ENCODE measurements at places on chromosomes 3 and 15.

GRCh38 chr3:5187920-5188418 is 462 bp downstream of the EDEM1 start:
- DNase-seq, result no peak

DNA sequence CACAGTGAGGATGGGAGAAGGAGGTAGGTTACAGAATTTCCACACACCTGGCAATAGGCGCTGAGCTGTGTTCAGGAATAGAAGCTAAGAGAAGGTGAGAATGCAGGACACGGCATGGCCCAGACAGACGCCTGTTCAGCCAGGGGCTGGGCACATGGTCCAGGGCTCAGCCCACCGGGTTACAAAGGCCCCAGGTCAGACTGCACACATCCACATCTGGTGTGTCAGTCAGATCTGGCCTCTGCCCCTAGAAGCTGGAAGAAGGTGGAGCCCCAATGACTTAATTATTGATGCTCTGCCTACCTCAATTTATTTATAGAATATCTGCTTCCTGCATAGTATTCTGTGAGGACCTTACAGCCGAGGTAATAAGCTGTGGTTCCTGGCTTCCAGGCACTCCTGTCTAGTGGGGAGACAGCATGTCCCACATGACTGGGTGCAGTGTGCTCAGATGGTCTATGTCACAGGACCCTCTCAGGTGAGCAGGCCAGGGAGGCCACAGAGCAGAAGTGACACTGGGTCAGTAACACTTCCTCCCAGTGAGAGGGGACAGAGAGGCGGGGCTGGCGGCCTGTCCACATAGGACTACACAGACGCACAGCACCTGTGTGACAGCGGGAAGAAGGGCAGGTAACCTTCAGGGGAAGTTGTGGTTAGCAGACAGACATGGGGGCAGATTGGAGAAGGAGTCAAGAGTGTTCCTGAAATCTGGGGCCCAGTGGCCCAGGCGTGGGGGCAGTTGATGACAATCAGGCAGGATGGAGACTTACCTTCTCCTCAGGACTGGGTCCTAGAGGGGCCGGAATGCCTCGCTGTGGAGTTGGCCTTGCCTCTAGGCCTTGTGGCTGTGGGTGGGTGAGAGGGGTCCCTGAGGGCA is 38.6 kb upstream of the PLXNA1 start:
- no peak for DNase-seq

DNA sequence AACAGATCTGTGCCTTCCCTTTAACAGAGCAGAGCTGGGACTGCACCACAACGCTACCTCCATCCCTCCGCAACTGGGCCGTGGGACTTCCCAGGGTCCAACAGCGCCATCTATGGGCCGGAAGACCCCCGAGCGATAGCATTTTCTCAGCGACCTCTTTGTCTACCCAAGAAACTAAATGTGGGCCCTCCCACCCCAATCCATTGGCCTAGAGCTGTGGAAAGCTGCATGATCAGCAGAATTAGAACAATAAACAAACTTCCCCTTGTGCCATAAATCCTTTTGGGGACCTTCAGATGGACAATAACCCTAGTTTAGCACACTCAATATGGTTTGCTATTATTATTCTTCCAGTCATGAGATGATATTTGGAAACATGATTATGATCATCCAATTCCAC is 74.8 kb upstream of the NTRK3 start:
- no peak for DNase-seq

GRCh38 chr3:196135693-196136639 is 54.1 kb upstream of the TFRC start:
- DNase-seq, result no peak

GRCh38 chr3:193620057-193620456 is 27.0 kb downstream of the OPA1 start:
- no peak for DNase-seq

DNA sequence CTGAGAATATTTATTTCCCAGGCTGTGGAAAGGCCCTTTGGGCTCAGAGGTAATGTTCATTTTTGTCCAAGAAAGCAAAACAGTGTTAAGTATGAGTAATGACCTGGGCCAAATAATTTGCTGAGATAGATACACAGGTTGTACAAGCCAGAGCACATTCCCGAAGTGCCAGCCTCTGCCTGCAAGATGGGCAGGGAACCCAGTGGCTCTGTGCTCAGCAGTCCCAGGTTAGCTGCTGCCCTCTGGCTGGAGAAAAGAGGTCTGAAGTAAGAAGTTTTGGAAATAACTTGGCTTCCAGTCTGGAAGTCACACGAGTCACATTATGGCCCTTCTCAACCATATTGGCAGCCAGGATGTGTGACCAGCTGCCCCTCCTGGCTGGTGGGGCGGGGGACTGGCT is 20.2 kb downstream of the MYZAP start:
- no peak for DNase-seq

DNA sequence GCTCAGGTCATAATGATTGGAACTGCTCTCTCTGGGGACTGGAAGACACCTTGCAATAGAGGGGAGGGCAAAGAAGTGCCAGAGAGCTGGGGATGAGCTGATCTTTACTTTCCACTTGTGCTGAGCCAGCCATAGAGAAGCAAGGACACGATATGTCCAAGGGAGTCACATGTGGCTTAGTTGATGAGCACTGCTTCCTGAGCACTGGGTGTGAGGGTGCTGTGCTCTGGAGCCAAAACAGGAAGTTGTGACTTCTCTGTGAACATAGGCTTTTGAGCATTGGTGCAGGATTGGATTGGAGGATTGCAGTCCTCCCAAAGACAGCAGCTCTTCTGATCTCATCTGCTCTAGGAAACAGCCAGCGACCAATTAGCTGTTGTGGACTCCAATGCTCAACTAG is 6.7 kb downstream of the PARP14 start:
- DNase-seq, result no peak

GRCh38 chr3:98733812-98734281 is 29.3 kb upstream of the ST3GAL6 start:
- no peak for DNase-seq

DNA sequence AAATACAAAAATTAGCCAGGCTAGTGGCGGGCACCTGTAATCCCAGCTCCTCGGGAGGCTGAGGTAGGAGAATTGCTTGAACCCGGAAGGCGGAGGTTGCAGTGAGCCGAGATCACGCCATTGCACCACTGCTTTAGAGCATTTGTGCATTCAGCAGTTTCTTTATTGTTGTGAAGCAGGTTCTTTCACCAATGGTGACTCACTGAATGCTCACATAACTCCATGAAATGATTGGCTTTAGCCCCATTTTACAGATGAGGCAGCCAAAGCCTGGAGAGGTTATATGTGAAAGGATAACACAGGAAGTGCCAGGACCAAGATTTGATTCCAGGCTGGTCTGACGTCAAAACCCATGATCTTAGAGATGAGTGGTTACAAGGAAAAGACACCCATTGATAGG is 195.2 kb downstream of the SLCO3A1 start:
- DNase-seq, result no peak

GRCh38 chr3:129549006-129549800 is 6.2 kb downstream of the H1-8 start:
- DNase-seq, result peak; percentile 59

GRCh38 chr15:34271493-34271892 is 46.7 kb downstream of the EMC4 start:
- no peak for DNase-seq

- DNase-seq, result no peak
Observed at GRCh38 chr15:81308260-81308659, 15.7 kb downstream of the STARD5 start.

All from bone marrow (tissue), 2 donors.